ENCODE measurements at places on chromosomes 4 and X.

DNA sequence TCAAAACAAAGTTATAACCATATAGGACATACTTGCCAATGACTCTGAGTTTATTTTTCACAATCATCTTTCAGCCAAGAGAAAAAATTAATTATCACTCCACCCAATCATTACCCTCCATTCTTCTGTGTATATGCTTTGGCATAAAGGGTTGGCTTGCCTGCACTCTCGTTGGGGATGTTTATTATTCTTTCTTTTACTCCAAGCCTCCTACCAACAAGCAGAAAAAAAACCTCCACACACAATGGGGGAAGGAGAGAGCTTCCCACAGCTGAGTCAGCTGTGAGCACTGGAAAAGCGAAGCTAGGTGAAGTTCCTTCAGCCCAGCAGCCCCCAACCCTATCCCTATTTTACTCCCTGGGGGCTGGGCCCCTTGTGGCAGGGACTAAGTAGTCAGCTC, 1.5 kb downstream of the OPHN1 start:
- no peak for DNase-seq

DNA sequence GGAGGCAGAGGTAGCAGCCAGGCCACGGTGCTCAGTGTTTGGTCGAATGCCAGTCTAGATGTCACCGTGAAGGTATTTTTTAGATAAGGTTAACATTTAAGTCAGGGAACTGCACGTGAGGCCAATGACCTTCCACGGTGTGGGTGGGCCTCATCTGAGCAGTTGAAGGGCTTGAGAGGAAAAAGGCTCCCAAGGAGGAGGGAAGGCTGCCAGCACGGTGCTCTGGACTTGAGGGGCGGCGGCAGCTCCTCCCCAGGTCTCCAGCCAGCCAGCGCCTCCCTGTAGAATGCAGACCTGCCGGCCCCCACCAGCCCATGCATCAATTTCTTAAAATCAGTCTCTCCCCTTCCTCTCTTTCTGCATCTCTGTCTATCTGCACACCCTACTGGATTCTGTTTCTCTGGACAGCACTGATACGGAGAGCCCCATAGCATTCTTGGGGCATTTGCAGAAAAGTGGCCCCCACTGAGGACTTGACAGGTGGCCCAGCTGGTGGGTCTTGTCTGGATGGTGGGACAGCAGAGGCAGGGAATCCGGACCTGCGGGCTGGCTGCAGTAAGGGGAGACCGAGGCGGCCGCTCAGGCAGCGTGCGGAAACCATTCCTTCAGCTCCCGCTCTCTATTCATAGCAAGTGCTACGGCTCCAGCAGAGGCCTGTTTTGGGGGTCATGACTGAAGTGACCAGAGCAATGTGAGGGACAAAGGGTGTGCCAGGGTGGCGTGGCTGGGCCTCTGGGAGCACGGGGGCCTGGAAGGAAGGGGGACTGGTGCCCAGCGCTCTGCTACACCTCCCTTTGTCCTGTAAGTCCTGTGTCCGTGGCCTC, 7.9 kb upstream of the RGS12 start:
- no peak for DNase-seq

DNA sequence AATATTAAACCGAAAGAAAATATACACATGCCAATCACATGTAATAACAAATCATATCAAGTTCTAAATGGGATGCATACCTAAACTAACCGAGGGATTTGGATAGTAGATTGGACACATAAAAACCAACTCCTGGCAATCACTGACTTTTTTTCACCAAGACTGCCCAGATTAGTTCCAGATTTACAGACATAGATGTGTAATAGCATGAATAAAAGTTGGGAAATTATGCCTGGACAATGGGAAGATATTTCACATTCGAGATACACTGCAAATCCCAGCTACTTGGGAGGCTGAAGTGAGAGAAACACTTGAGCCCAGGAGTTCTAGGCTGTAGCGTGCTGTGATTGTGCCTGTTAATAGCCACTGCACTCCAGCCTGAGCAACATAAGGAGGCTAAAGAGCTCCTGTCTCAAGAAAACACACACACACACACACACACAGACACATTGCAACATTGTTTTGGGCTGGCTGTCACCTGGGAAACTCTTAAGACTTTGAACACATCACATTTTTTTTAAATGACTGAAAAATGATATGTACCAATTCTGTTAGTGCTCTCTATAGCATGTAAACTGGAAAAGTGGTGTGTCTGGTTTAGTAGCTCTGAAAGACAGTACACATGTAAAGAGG, 5.7 kb downstream of the RAB40A start:
- no peak for DNase-seq

DNA sequence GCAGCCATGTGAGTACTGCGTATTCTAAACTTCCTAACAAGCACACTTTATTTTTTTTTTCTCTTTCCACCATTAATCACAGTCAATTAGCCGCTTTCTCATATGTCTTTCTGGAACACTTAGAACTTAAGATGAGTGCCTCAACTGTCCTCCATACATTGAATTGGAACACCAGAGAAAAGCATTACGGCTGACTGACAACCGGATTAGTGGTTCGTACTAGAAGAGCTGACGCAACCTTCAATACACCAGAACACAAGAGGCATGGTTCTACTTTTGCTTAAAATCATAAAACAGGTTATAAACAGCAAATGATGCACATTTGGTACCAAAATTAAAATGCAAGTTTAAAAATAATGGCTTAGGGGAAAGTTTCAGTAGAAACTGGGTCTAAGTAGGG, 3.3 kb downstream of the TMEM47 start:
- no peak for DNase-seq

DNA sequence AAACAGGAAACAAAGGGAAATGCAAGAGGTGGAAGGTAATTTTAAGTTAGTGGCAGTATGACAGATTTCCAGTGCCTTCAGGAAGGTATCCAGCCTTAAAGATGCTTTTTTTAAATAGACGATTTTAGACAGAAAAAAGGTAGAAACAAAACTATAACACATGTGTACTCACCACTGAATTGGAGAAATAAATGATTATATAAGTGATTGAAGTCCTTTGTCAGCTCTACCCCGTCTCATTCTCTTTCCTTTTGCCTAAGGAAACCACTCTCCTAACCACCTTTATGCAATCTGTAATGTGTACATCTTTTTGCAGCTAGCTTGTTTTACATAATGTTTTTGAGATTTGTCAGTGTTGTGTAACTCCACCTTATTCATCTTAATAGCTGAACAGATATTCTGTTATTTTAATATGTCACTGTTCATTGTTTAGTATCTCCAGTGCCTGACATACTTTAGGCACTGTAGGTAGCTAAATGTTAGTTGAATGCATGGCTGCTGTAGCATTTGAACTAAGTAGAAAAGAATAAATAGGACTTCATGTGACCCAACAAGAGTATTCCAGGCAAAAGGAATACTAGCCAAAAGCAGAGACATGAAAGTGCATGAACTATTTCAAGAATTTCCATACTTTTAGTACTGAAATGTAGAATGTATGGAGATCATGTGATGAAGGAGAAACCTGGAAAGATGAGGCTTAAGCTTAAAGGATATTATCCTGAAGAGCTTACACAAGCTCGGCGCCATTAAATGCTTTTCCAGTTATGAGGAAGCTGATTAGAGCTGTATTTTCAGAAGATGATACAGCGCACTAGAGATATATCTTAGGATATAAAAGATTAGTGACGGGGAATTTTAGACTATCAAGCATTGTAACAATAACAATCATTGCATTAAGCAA, 865 bp downstream of the FAM200B start:
- no peak for DNase-seq

- DNase-seq: no peak
Observed at GRCh38 chr4:6633091-6633906, 7.2 kb upstream of the MRFAP1 start.

DNA sequence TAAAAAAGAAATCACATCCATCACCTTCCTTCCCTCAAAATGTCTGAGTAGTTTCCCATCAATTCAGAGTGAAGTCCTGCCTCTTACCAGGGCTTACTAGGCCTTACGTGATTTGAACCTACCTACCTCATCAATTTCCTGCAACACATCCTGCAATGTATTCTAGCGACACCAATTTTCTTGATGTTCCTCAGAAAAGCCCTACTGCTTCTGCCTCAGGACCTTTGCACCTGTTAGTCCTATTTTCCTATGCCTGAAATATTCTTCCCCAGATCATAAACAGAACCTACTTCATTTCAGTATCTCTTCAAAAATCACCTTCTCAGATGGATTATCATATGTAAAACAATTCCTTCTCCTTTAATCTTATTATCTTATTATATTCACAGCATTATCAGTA, 52.8 kb downstream of the ZAR1 start:
- no peak for DNase-seq

DNA sequence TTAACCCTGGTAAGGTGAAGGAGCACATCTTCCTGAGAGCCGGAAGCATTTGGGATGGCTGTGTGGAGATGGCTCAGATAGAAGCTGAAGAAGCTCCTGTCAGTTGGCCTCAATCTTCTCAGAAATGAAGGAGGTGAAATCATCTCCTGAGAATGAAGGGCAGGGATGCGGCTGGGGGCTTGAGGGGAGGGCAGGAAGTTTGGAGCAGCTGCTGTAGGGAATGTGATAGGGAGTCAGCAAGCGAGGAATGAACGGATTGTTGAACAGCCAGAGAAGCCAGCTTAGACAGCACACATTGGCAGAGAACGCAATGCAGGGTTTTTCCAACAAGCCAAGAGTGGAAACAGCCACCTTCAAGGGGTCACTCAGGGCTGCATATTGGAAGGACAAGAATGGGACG, 10.0 kb downstream of the KCNE5 start:
- no peak for DNase-seq

GRCh38 chrX:124256216-124256615, 76.2 kb upstream of the TEX13D start:
- no peak for DNase-seq

- DNase-seq: no peak
Observed at GRCh38 chr4:94974773-94975172, 217.0 kb downstream of the BMPR1B start.

DNA sequence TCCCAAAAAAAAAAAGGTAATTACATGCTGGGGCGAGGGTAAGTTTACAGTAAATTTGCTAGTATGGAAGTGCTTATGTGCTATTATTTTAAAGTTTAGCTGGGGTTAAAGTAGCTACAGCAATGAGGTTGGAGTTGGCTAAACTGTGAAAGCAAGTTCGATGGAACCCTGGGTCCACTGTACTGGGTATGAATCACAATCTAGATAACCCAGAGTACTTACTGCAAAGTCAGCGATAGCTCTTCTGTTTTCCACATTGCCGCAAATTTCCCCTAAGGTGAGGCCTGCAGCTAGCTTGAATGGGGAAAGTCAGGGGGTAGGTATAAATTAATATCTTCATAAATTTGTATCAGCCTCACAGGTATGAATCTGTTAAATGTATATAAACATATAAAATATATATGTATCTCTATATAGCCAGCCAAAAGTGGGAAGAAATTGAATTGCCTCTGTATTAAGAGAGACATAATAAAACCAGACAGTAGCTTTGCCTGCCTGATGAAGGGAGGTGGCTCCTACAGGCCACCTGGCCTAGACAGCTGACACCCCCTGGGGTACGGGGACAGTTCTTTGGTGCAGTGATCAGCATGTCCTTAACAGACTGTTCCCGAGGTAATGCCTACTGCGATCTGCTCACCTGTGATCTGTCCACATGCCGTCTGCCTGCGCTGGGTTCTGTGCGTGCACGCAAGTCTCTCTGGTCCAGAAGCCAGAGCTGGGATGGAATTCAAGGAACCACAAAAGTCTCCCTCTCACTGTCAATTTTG, 30.6 kb downstream of the CLRN2 start:
- DNase-seq: no peak

GRCh38 chrX:15546745-15547144, 46.1 kb downstream of the BMX start:
- no peak for DNase-seq

DNA sequence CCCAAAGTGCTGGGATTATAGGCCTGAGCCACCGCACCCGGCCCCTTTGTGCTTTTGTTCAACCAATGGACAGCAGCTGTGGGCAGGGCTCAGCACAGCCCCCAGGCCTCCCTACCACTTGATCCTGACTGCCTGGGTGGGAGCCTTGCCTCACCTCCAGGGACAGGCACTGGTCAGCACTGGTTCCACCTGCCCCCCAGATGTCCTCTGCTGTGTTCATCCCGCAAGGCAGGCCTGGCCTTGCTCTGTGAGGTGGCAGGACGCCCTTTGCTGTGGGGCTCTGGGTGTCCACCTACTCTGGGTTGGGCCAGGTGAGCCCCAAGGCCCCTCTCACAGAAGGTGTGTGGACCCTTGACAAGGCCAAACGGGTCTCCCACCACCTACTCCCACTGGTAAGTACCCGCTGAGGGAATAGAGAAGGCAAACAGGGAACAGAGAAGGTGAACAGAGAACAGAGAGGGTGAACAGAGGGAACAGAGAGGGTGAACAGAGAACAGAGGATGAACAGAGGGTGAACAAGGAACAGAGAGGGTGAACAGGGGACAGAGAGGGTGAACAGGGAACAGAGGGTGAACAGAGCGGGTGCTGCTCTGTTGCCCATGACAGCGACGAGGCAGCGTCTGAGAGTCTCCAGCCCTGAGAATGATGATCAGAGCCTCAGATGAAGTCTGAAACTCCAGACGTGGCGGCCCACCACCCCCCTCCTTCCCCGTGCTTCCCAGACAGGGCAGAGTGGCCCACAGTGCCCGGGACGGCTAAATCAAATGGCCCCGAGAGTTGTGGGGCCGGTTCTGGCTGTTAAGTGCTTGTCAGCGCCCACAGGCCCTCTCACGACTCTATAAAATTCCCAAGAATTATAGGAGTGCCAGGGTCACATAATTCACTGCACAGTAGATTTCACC, 55.0 kb upstream of the NKX1-1 start:
- no peak for DNase-seq

- DNase-seq: no peak
Observed at GRCh38 chr4:96039803-96040436, 200.0 kb downstream of the PDHA2 start.

GRCh38 chr4:139816856-139817255, 151.2 kb downstream of the MGST2 start:
- DNase-seq: no peak

- DNase-seq: no peak
Observed at GRCh38 chr4:99668472-99668871, 10.8 kb upstream of the C4orf54 start.

DNA sequence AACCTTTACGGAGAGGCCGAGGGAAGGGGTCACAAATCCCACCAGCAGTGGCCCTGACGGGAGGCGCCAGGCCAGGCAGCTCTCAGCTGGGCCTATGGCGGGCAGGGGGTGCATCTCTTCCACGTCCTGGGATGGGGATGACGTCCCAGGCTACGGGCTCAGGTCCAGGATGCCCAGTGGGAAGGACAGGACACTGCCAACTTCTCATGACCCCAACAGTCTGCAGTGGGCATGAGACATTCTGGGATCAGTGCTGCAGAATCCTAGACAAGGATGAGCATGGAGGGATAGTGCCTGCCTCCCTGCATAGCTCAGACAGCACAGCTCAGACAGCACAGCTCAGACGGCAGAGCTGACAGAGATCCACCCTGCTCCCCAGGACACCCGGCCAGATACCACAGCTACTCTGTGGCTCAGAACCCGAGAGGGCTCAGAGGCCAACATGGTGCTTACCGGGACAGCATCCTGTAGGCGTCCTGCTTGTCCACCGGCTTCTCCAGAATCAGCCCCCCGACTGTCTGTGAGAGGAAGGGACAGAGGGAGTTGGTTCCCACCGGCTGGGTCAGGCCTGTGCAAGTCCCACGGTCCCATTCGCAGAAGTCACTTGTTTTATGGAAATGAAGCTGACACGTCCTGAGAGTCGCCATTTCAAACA, 17.3 kb downstream of the ASMTL start:
- DNase-seq: peak; percentile 25
